T-helper 17 cell (primary cell): ENCODE measurements at places on chromosomes 2 and 18.

DNA sequence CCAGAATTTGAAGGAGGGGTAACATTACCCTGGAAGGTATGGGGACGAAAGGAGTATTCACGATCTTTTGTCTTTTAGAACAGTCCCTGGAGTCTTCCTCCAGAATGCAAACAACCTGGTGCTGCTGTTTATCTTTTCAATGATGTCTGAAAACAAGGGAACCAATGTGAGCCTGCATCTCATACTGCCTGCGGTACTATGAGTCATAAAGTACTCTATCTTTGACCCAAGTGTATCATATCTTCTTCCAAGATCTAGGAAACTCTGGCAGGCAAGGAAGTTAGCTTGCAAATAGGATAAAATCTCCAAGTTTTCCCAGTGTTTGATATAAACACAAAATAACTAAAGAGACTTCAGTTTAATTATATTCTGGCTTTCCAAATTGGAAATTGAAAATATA lies 968.5 kb downstream of the LRP1B start:
- H3K27me3 ChIP-seq, result no peaks in the 10 kb centered on the region
- no peaks in the 10 kb centered on the region for H3K4me1 ChIP-seq
- no peak overlapping the region for H3K27ac ChIP-seq
- no peaks in the 10 kb centered on the region for H3K36me3 ChIP-seq
- no peak overlapping the region for H3K4me3 ChIP-seq
- no peak for DNase-seq

DNA sequence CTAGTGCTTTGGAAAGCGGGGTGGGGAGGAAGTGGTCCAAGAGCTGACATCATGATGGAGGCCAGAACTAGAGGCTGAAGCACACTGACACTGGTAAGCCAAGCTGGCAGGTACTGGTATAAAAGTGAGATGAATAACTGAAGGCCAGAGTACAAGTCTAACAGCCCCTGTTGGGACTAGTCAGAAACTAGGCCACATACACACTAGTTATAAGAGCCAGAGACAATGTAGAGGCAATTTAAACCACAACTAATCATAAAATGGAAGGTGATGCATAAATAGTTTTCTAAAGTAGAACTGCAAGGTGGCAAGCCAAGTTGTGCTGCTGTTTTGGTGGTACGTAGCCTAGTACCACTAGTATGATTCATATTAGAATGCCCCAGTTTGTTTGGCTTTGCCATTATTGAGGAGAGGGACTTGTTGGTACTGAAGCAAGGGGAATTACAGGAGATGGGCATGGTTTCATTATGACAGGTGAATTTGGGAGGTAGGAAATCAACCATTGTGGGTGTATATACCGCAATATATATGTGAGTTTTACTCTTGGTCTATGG lies 57.6 kb downstream of the GDF7 start:
- H3K27me3 ChIP-seq, result no peaks in the 10 kb centered on the region
- H3K4me3 ChIP-seq, result no peak overlapping the region
- no peak for DNase-seq

GRCh38 chr18:44897411-44897810 lies 216.7 kb downstream of the SETBP1 start:
- H3K36me3 ChIP-seq, result no peaks in the 10 kb centered on the region
- no peak overlapping the region for H3K27ac ChIP-seq
- no peak overlapping the region for H3K4me3 ChIP-seq

- no peaks in the 10 kb centered on the region for H3K36me3 ChIP-seq
- no peak overlapping the region for H3K4me3 ChIP-seq
- H3K27me3 ChIP-seq, result peaks cover 11% of the 10 kb centered on the region
- no peak for DNase-seq
- H3K4me1 ChIP-seq, result no peaks in the 10 kb centered on the region
- no peak overlapping the region for H3K27ac ChIP-seq
Observed at GRCh38 chr2:133476286-133476685, 92.0 kb downstream of the NCKAP5 start.

GRCh38 chr2:73894475-73894850 lies 1.7 kb downstream of the ACTG2 start:
- H3K4me3 ChIP-seq, result peak overlapping the region; percentile 32
- no peak overlapping the region for H3K27ac ChIP-seq
- no peaks in the 10 kb centered on the region for H3K27me3 ChIP-seq
- H3K4me1 ChIP-seq, result peaks cover 10% of the 10 kb centered on the region
- no peaks in the 10 kb centered on the region for H3K36me3 ChIP-seq

DNA sequence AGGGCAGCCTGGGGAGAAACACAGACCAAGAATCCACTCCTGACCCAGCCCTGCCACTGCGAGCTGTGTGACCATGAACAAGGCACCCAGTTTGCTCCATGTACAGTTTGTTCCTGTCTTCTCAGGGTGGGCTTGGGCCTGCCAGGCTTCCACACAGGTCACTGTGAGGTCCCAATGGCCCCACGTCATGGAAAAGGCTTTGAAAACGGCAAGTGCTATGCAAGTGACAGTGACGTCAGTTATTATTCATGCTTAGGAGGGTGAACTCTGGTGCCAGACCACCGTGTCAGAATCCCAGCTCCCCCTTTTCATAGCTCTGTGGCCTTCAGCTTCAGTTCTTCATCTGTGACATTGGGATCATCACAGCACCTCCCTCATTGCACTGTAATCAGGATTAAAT lies 87.1 kb downstream of the TNS1 start:
- no peak overlapping the region for H3K27ac ChIP-seq
- peaks cover 5% of the 10 kb centered on the region for H3K4me1 ChIP-seq
- H3K27me3 ChIP-seq, result peaks cover 51% of the 10 kb centered on the region
- no peak overlapping the region for H3K4me3 ChIP-seq
- DNase-seq, result no peak
- H3K36me3 ChIP-seq, result no peaks in the 10 kb centered on the region

DNA sequence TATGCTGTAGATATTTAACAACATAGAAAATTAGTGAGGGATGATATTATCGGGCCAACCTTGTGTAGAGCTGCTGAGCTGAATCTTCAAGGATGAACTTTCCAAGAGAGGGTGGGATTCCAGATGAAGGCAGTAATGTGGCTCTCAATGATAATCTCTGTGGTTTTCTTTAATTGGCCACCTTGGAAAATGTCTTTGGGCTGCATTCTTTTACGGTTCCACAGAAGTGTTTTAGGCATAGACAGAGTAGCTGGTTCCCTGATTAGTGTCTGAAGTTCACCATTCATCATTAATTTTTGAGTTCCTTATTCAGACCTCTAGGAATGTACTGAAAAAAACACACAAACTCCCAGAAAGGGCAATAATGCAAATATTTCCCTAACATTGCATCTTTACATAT lies 1566.9 kb upstream of the PIK3C3 start:
- no peaks in the 10 kb centered on the region for H3K36me3 ChIP-seq
- H3K4me3 ChIP-seq, result no peak overlapping the region
- H3K27me3 ChIP-seq, result no peaks in the 10 kb centered on the region

GRCh38 chr18:46422552-46423055 lies 234.4 kb downstream of the LOXHD1 start:
- peaks cover 4% of the 10 kb centered on the region for H3K27me3 ChIP-seq
- H3K27ac ChIP-seq, result no peak overlapping the region
- DNase-seq, result no peak

DNA sequence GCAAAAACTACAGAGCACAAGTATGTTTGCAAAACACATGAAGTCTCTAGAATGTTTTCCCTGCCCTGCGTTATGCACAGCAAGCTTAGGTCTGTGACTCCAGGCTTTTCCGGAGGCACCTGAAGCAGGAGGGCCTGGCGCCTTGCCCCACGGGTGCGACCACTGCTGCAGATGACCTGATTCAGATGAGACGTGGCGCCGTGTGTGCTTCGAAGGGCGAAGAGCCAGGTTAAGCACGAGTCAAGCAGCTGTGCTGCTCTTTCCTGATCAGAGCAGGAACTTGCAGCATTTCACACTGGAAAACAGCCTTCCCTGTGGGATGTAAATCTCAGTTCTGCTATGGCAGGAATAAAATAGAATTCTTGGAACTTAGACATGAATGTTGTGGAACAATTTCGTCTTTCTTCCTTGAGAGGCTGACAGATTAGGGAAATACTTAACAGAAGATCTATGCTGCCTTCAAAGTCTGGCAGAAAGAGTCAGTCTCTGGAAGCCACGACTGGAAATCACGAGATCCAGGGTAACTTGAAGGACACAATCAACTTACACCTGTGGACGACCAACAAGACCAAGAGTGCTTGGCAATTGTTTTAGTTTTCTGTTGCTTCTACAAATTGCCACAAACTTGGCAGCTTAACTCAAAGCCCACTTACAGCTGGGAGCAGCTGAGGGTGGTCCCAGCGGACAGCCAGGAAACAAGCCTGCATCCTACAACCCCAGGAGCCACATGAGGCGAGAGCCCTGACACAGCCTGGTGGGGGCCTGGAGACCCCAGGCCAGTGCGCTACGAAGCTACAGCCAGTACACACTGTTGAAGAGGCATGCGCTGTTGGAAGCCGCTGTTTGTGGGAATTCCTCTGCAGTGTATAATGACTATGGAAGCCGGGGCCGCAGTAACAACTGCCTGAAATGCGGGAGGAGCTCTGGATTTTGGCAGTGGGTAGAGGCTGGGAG lies 42.9 kb downstream of the EIPR1 start:
- H3K27me3 ChIP-seq, result no peaks in the 10 kb centered on the region
- H3K4me1 ChIP-seq, result peaks cover 16% of the 10 kb centered on the region
- H3K4me3 ChIP-seq, result no peak overlapping the region
- no peak for DNase-seq
- H3K27ac ChIP-seq, result no peak overlapping the region

- no peaks in the 10 kb centered on the region for H3K27me3 ChIP-seq
- DNase-seq, result no peak
- no peaks in the 10 kb centered on the region for H3K36me3 ChIP-seq
- no peak overlapping the region for H3K4me3 ChIP-seq
- no peak overlapping the region for H3K27ac ChIP-seq
- peaks cover 21% of the 10 kb centered on the region for H3K4me1 ChIP-seq
Observed at GRCh38 chr2:237889811-237890210, 30.4 kb downstream of the RAMP1 start.
